ENCODE measurements at places on chromosomes 2 and 18. TPM values are rescaled to one million over a fixed set of nuclear protein-coding genes. Genes with fewer than 3 reads are reported as not detected.

GRCh38 chr2:27281855-27282559, at the start of gene TRIM54:
Gene TRIM54 (plus strand): TSS chr2:27282429. CDS start chr2:27282732, 303 bp downstream.
- peaks cover 10% of the 10 kb centered on the region for H3K27me3 ChIP-seq
- no peak within 1 kb of the TSS for H3K27ac ChIP-seq
- no peak for DNase-seq
- H3K36me3 ChIP-seq = no peaks in the 10 kb centered on the region

Gene GPR35
- total RNA-seq = 4.7 TPM

- H3K27ac ChIP-seq = no peak overlapping the region
- no peaks in the 10 kb centered on the region for H3K4me1 ChIP-seq
- DNase-seq = no peak
- no peak overlapping the region for H3K4me3 ChIP-seq
- no peaks in the 10 kb centered on the region for H3K27me3 ChIP-seq
- H3K36me3 ChIP-seq = no peaks in the 10 kb centered on the region
Measured at GRCh38 chr2:40371525-40372282, 80.2 kb downstream of the SLC8A1 start.

- H3K27me3 ChIP-seq = no peaks in the 10 kb centered on the region
- no peak overlapping the region for H3K4me3 ChIP-seq
- H3K36me3 ChIP-seq = no peaks in the 10 kb centered on the region
- H3K27ac ChIP-seq = no peak overlapping the region
- DNase-seq = no peak
- H3K4me1 ChIP-seq = no peaks in the 10 kb centered on the region
Measured at GRCh38 chr18:52536039-52536438, 196.0 kb downstream of the DCC start.

DNA sequence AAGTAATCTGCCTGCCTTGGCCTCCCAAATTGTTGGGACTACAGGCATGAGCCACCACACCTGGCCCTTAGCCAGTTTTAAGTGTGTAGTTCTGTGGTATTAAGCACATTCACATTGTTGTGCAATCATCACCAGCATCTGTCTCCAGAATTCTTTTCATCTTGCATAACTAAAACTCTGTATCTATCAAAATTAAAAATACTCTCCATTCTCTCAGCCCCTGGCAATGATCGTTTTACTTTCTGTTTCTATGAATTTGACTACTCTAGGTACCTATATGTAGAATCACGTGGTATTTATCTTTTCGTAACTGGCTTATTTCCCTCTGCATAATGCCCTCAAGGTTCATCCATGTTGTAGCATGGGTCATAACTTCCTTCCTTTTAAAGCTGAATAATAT, 45.5 kb upstream of the CAVIN2 start:
- H3K27me3 ChIP-seq = no peaks in the 10 kb centered on the region
- no peak overlapping the region for H3K4me3 ChIP-seq
- H3K36me3 ChIP-seq = no peaks in the 10 kb centered on the region
- no peak for DNase-seq
- H3K27ac ChIP-seq = no peak overlapping the region
- H3K4me1 ChIP-seq = no peaks in the 10 kb centered on the region

Gene GLI2
- 3.3 TPM for total RNA-seq

Gene C2orf81
- total RNA-seq = 10.0 TPM

Gene RAB6C
- total RNA-seq = not detected

GRCh38 chr2:106041150-106041549, 153.0 kb downstream of the UXS1 start:
- no peaks in the 10 kb centered on the region for H3K36me3 ChIP-seq
- H3K4me1 ChIP-seq = no peaks in the 10 kb centered on the region
- H3K27me3 ChIP-seq = no peaks in the 10 kb centered on the region
- H3K27ac ChIP-seq = no peak overlapping the region

Gene FER1L5
- total RNA-seq = 0.44 TPM

Gene MAP2
- total RNA-seq = 22.6 TPM

DNA sequence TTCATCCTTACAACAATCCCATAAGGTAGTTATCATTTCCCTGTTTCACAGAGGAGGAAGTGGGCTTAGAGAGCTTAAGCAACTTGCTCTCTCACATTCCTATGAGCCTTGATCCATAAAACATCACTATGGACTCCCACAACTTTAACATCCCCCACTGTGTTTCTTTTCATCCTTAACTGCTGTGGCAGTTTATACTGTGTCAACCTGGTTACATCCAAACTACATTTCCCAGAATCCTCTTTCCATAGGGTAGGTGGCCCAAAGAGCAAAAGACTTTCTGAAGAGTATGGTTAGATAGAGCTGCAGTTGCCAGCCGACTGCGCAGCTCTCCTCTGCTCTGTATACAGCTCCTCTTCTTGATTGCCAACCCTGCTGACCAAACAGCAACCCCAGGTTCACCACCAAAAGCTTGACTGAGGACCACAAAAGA, 22.5 kb downstream of the MAP3K2 start:
- H3K27me3 ChIP-seq = no peaks in the 10 kb centered on the region
- H3K27ac ChIP-seq = no peak overlapping the region
- peaks cover 27% of the 10 kb centered on the region for H3K4me1 ChIP-seq
- H3K4me3 ChIP-seq = no peak overlapping the region
- no peak for DNase-seq

GRCh38 chr18:36187193-36187825, at the start of gene MOCOS:
Gene MOCOS (plus strand): TSS chr18:36187497. CDS start chr18:36187540, 43 bp downstream.
- H3K27me3 ChIP-seq = no peaks in the 10 kb centered on the region
- H3K4me3 ChIP-seq = peak within 1 kb of the TSS; percentile 78
- peak within 1 kb of the TSS; percentile 55 for H3K27ac ChIP-seq
- H3K36me3 ChIP-seq = no peaks in the 10 kb centered on the region

Gene PDE11A
- 0.27 TPM for total RNA-seq

- no peak for DNase-seq
- no peaks in the 10 kb centered on the region for H3K36me3 ChIP-seq
- no peak overlapping the region for H3K4me3 ChIP-seq
- no peak overlapping the region for H3K27ac ChIP-seq
Measured at GRCh38 chr2:75356865-75357264, 157.5 kb upstream of the TACR1 start.

DNA sequence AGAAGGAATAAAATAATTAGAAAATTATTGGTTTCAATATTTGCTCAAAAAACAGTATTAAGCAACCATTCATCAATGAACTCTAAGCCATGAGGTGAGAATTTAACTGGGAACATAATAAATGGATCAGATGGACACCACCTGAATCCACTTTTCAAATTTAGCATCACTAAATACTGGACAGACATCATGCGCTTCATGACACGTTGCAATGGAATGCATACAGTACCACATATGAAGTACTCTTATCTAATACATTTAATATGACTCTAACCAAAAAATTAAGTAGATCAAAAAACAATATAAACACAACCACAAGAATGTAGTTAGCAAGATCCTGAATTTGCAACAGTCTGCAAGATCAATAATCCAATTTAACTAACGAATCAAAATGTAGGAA, 76.6 kb downstream of the COBLL1 start:
- peaks cover 14% of the 10 kb centered on the region for H3K4me1 ChIP-seq
- H3K27me3 ChIP-seq = no peaks in the 10 kb centered on the region
- no peak overlapping the region for H3K27ac ChIP-seq
- H3K4me3 ChIP-seq = no peak overlapping the region
- DNase-seq = no peak
- no peaks in the 10 kb centered on the region for H3K36me3 ChIP-seq

DNA sequence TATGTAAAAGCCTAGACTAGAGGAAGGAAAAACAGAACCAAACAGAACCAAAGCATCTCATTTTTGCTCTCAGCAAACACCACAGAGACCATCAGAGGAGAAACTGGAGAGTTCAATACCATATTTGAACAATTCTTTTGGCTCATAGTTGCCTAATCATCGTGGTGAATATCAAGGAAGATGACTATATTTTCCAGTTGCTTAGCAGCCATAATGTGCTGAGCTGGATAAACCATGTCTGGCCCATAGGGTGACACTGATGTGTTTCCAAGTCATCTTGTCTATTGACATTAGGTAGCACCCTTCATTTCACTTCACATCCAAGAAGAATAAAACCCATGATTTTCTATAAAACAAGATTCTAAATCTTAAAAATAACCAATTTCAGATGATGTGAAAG, 5.9 kb upstream of the XRCC5 start:
- H3K4me1 ChIP-seq = peaks cover 1% of the 10 kb centered on the region
- H3K27me3 ChIP-seq = no peaks in the 10 kb centered on the region
- H3K4me3 ChIP-seq = no peak overlapping the region
- no peak for DNase-seq
- H3K27ac ChIP-seq = no peak overlapping the region
- H3K36me3 ChIP-seq = no peaks in the 10 kb centered on the region

DNA sequence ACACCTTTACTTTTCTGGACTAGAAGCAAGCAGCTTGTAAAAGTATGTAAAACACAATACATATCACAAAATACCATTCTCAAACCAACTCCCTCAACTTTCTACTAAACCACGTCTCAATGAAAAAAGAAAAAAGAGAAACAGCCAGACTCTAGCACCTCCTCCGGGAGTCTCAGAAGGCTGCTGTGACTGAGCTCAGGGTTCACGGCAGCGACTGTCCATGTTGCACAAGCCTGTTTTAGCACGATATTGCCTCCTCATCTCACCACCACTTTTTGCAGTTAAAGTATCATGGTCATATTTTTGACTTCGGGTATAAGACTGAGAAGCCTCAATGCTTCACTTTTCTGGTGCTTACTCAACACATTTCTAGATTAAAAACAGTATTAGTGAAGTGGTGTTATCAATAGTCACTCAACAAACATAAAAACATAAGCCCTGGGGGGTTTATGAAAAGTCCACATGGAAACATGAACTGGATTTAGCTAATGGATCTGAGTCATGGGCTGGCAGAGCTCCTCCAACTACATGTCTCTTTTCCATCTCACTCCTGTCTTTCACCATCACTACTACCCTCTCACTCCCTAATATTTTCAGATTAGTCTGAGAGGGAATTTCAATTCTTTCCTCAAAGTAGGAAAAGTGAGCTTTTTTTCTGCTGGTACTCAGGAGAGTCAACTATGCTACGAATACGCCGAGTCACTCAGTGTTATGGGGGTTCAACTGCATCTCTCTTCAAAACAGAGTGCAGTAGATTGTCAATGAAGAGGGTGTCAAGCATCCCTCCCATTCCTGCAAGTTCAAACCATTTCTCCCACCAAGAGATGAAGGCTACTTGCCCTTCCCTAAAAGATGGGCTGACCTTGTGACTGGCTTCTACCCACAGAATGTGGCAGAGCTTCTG, 113.7 kb downstream of the OSR1 start:
- no peak overlapping the region for H3K4me3 ChIP-seq
- H3K36me3 ChIP-seq = no peaks in the 10 kb centered on the region
- H3K27ac ChIP-seq = no peak overlapping the region
- H3K27me3 ChIP-seq = no peaks in the 10 kb centered on the region

Gene SERPINB13
- total RNA-seq = not detected

DNA sequence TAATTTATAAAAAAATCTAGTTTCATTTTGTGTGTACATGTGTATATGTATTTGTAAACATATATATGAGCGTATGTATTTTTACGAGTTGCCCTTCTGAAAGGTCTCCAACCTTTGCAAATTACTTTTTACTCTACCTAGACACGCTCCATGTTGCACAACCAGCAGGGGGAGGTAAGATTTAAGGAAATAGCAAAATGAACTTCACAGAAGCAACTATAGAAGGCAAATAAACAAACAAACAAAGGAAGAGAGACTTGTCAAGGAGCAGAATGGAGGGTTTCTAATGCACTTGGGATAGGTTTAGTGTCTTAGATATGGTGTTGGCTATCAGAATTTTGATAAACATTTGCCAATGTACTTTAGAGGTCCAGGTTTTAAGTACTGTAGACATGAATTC, 820.5 kb upstream of the POU3F3 start:
- H3K27ac ChIP-seq = no peak overlapping the region
- no peaks in the 10 kb centered on the region for H3K4me1 ChIP-seq
- no peaks in the 10 kb centered on the region for H3K36me3 ChIP-seq
- H3K27me3 ChIP-seq = no peaks in the 10 kb centered on the region
- no peak for DNase-seq

Gene HRH4
- total RNA-seq = 2.0 TPM

- H3K36me3 ChIP-seq = no peaks in the 10 kb centered on the region
- H3K27ac ChIP-seq = no peak overlapping the region
Measured at GRCh38 chr18:32629981-32630700, 142.7 kb downstream of the KLHL14 start.

DNA sequence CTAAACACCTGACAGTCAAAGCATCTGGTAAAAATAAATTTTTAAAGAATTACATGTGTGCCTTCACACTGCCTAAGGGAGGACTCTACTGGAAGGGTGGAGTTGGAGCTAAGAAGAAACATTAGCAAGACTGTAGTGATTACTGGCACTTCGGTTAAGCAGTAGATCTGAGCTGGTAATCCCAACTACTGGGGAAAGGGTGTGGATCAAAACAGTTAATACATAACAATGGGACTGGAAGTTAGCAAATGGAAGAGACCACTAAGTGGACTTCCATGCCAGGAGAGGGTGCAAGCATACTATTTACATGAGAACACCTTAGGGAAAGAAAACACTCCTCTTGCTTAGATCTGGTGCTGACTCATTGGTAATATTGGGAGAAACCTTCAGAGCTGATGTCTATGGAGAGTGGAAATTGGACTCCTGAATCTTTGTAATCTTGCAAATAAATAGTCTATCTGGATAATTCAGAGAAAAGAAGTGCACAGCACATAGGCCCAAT, 519.6 kb upstream of the LINC00305 start:
- no peaks in the 10 kb centered on the region for H3K27me3 ChIP-seq
- DNase-seq = no peak
- no peak overlapping the region for H3K27ac ChIP-seq
- no peaks in the 10 kb centered on the region for H3K4me1 ChIP-seq
- H3K4me3 ChIP-seq = no peak overlapping the region

DNA sequence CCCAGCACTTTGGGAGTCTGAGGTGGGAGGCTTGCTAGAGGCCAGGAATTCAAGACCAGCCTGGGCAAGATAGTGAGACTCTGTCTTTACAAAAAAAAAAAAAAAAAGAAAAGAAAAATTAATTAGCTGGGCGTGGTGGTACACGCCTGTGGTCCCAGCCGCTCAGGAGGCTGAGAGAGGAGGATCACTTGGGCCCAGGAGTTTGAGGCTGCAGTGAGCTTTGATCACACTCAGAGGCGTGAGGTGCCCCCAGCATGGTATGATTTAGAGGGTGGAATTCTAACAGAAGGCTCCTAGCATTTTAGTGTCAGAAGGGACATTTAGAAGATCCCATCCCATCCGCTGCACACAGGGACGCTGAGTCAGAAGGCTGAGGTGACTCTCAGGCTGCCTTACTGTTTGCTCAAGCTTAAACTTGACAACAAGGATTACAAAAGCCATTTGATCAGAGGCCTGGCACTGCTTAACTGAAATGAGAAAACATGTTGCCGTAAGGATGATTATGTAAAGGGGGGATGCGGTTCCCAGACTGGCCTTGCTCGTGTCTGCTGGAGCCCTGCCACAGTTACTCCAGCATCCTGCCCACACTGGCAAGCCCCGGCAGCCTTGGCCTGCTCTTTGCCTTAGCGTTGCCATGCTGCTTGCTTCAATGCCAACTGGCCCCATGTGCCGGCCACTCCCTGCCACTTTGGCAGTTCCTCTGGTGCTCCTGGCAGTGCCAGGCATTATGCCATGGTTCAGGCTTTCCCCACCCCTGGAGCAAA, 45.6 kb upstream of the SLC1A4 start:
- H3K27ac ChIP-seq = no peak overlapping the region
- H3K4me1 ChIP-seq = peaks cover 7% of the 10 kb centered on the region
- H3K4me3 ChIP-seq = no peak overlapping the region
- no peaks in the 10 kb centered on the region for H3K27me3 ChIP-seq

- no peak overlapping the region for H3K27ac ChIP-seq
- H3K4me3 ChIP-seq = no peak overlapping the region
- no peaks in the 10 kb centered on the region for H3K27me3 ChIP-seq
- H3K36me3 ChIP-seq = no peaks in the 10 kb centered on the region
Measured at GRCh38 chr18:30682672-30683071, 359.9 kb downstream of the DSC3 start.

GRCh38 chr2:20674974-20675679, 8.2 kb downstream of the GDF7 start:
- peaks cover 49% of the 10 kb centered on the region for H3K27me3 ChIP-seq
- H3K4me1 ChIP-seq = peaks cover 8% of the 10 kb centered on the region
- H3K4me3 ChIP-seq = no peak overlapping the region
- DNase-seq = no peak
- no peak overlapping the region for H3K27ac ChIP-seq

Measured in lower lobe of right lung (tissue), 2 donors.